Stimulated activated CD8-positive, alpha-beta memory T cell treated with anti-CD3 and anti-CD28 coated beads, Interleukin-12 subunit alpha, Interleukin-12 subunit beta, amount 100 ng/mL, for 4 hours (primary cell): ENCODE measurements at places on chromosomes 5 and 9.

DNA sequence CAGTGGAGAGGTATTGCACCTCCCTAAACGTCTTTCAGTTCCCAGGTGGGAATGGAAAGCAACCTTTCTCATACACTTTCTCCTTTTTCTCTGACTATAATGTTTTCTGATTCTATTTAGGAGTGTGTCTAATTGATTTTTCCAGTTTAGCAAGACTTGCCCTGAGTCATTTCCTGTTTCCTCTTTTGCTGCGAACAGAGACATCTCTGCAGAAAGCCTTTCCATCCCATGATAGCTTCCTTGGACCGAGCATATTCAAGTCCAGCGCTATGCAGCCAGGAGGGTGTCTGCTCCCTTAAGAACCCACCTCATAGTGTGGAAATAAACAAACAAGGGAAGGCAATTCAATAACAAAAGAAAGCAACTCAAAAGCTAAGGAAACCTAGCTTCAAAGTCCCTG, 60.0 kb upstream of the CDH6 start:
- DNase-seq, result no peak

DNA sequence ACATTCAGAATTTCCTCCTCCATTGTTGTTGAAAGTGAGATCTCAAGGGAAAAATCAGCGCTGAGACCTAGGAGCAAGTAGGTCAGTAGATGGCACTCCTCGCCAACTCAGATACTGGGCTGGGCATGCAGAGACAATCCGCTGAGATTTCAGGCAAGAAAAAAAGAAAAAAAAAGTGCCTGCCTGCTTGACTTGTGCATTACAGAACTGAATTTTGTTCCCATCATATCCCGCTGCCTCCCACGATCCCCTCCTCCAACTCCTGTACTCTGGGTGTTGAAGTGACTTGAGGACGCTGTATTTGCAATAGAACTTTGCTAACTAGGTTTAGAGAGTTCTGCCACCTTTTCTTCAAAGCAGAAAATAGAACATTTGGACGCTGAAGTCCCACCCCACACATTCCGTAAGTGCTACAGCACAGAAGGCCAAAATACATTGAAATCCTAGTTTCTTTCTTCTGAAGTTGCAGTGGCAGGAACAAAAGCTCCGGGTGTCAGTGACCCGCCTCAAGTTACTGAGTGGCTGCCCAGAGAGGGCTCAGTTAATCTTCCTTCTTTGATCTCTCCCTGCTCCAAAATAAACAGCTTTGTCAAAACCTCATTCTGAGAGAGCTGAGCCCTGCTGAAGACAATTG, 265.8 kb downstream of the MLLT3 start:
- no peak for DNase-seq

DNA sequence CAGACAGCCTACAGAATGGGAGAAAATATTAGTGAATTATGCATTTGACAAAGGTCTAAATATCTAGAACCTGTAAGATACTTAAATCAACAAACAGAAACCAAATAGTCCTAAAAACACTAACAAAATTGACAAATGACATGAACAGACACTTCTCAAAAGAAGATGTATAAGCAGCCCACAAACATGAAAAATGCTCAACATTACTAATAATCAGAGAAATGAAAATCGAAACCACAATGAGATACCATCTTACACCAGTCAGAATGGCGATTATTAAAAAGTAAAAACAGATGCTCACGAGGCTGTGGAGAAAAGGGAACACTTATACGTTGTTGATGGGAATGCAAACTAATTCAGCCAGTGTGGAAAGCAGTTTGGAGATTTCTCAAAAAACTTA, 1186.8 kb downstream of the DTWD2 start:
- DNase-seq, result no peak

- DNase-seq, result no peak
These were observed 70.3 kb upstream of the EQTN start for GRCh38 chr9:27367175-27367798.

DNA sequence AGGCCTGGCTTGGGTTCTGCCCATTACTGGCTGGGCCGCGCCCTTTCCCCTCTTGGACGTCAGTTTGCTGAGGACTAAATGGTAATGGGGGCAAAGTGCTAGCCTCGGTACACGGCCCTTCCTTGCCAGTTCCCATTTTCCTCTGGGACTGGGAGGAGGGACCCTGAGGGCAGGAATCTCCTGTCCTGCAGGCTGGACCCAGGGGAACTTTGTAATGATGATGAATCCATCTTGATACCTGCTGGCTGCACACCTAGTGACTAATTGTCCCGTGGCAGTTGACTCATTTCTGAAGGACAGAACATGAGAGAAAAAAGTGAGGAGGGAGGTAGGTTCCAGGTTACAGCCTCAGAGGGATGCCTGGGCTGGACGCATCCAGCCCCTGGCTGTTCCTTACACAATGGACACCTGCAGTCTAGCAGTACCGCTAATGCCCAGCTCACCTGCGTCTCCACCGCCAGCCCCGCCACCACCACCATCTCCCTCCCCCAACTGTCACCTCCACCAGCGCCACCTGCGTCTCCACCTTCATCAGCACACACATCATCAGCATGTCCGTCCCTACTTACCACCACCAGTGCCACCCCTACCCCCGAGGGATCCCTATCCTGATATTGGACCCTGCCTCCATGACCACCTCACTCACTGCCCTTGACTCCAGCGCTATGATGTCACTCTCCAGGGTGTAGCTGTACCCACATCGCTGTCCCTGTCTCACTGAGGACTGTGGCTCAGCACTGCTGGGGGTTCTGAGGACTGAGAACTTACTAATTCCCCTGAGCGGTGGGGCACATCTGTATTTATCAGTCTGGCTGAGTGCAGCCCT, 4.3 kb downstream of the CDHR2 start:
- no peak for DNase-seq

DNA sequence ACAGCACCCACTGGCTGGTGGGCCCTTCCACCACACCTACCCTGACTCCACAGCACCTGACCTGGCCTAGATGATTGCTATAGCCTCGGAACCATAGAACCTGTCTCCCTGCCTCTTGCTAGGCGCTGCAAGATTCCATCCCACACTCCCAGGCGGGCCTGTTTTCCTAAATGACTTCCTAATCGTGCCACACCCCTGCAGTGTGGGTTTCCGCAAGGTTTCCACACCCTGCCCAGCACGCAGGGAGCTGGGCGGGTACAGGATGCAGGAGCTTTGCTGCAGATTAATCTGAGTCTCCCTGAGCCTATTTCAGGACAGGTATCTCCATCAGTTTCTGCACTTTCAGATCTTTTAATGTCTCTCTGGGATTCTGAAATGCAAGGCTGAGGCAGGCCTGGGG, 62.9 kb downstream of the SHB start:
- no peak for DNase-seq

DNA sequence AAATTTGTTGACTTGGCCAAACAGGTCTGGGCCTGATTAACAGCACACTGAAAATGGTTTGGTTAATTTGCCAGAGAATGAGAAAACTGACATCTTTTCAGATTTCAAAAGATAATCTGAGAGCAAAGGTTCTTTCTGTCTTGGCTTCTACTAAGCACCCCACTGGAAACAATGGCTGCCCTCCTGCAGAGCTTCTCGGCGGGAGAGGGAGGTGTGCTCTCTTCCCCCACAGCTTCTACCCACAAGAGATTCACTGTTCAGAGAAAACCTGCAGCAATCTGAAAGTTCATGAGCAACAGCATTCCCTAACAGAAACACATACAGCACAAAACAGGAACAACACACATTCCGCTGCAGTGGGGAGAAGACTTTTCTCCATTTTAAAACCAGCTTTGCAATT, 3.0 kb downstream of the DNAH5 start:
- DNase-seq, result no peak

DNA sequence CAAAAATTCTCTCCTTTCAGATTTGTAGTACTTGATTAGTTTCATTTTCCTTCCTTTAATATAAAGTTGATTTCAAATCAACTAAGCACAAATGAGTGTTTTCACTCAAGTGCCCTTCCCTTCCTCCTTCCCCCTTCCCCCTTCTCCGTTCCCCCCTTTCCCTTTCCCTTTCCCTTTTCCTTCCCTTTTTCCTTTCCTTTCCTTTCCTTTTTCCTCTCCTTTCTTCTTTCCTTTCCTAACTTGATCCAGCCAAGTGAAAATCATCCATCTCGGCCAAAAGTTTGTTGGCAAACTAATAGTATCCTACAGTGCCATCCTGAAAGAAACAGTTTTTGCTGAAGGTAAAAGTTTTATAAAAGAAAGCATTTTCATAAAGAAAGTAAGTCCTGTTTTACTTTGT, 85.3 kb upstream of the CD180 start:
- DNase-seq, result no peak

DNA sequence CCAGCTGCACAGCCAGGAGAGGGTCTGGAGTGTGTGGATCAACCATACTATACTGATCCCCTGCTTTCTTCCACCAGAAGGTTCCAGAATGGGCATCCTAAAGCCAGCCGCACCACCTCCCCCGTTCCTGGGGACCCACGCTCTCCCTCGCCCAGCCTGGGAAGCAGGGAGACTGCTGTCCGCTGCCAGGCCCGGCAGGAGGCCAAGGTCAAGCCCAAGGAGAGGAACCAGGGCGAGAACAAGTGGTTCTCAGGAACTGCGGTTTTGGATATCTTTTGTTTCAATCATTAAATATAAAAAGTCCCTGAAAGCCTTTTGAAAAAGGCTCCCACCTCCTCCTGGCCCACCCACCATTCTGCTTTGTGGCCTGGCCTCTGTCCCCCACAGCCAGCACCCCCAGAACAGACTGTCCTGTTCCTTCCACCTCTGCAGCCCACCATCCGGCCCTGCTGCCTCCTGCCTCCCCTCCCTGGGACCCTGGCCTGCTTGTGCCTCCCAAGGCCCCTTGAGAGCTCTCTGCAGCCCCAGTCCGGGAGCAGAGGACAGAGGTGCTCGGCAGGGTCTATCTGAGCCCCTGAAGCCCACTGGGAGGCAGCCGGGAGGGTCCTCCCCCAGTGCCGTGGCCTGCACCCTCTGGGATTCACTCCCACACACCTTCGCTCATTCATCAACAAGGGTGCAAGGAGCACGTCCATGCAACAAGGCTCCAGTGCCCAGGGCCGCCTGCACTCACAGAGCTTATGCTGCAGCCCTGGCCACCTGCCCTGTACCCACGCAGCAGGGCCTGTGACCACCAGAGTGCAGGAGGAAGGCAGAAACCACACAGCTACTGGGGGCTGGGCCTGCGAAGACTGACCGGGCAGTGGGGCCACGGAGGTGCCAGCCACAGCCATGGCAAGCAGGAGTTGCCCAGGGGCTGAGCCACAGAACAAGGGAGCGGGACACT, 614 bp upstream of the LCN6 start:
- no peak for DNase-seq

DNA sequence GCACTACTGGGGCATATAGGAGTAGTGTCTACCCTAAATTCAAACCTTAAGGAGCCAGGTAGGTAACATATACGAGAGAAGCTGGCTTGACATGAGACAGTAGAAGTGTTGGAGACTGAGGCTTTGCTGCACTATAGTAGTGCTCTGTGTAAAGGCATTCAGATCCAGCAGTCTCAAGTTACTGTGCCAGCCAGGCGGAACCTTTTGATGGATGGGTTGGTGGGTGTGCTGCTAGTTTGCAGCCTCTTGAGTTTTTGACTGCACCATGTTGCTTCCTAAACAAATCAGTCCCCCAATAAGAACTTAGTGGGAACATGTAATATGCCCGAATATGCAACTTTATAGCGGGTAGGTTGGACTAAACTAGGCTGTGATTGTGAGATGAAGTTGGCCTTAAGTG, 1.5 kb downstream of the CLTA start:
- DNase-seq, result no peak

GRCh38 chr5:158869854-158870253, 229.9 kb downstream of the EBF1 start:
- DNase-seq, result no peak

- DNase-seq, result no peak
These were observed 9.0 kb upstream of the ENC1 start for GRCh38 chr5:74649421-74649973.

DNA sequence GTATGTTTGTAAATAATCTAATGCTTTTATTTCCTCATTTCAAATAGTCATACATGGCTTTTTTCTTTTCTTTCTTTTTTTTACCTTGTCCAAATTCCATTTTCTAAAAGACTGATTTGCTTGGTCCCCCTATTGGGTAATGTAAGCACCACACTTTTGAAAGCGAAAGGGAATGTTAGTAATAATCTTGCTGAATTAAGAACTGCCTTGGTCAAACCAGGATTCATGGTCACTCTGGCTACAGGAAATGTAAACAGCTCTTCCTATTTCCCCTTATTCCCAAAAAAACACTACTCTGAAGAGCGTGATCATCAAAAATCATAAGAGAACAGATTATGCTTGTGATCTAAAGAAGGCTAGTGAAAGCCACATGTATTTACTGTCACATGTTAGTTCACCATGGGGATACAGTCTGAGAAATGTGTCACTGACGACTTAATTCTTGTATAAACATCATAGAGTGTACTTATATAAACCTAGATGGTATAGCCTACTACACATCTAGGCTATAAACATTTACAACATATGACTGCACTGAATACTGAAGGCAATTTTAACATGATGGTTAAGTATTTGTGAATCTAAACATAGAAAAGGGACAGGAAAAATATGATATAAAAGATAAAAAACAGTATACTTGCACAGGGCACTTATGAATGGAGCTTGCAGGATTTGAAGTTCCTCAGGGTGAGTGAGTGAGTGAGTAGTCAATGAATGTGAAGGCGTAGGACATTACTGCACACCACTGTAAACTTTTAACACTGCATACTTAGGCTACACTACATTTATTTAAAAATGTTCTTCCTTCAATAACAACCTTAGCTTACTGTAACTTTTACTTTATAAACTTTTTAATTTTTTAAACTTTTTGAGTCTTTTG, 75.3 kb downstream of the HMGCR start:
- DNase-seq, result no peak

DNA sequence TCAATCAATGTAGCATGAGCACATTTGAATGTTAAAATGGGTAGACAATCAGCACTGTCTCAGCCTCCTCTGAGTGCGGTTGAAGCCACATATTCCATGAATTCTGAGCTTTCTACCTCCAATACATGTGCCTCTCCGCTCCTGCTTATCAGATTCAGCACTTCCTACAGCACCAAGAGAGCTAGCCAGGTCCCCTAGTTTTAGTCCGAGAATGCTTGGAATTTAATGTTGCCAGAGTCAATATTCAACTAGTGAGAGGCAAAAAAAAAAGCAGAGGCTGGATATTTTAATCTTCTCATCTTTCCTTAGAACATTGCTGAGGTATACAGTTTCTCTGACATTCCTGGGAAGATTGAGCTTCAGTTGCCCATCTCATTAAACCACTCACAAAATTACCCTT, 1979.1 kb upstream of the CDH9 start:
- no peak for DNase-seq

GRCh38 chr5:143600396-143601075, 197.1 kb upstream of the NR3C1 start:
- no peak for DNase-seq
